Bronchial epithelial cell (primary cell): ENCODE measurements at places on chromosomes 7 and 10.

DNA sequence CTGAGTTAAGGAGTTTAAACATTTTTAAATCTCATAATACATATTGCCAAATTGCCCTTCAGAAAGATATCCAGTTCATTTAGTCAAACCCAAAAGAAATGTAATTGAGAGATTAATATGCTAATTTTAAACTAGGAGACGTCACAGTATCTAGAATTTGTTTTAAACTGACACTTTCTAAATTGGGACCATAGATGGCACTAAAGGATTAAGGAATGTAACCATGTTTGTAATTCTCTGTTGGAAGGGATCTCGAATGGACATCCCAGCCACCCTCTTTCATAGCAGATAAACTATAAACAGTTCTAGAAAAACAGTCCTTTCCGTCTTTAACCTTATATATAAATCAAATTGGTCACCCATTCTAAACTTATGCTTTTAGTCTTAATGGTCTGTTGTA, 30.0 kb upstream of the SAMD9L start:
- peak; percentile 42 for DNase-seq

DNA sequence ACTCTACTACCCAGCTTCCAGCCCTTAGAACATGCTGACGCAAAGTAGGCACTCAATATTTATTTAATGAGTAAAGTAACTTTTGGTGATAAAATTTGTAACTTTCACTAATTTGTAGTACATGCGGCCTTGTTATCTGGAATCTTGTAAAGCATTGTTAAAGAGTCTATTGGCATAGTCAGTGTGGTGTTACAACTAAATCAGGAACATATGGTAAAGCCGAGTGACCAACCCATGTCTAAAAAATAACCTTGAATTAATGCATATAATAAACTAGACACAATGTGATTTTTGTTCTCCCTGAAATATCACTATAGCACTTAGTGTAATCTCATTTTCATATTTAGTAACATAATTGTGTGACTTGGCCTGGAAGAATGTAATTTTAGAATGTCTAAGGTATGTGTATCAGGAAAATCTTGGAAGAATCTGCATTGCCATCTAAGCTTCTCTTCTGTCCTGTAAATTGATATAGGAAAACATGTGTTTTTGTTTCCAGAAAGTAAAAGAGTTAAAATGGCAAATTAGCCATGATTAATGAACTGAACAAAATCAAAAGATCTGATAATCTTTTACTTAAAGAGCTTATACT, 256.7 kb upstream of the GNAI1 start:
- no peak for DNase-seq

DNA sequence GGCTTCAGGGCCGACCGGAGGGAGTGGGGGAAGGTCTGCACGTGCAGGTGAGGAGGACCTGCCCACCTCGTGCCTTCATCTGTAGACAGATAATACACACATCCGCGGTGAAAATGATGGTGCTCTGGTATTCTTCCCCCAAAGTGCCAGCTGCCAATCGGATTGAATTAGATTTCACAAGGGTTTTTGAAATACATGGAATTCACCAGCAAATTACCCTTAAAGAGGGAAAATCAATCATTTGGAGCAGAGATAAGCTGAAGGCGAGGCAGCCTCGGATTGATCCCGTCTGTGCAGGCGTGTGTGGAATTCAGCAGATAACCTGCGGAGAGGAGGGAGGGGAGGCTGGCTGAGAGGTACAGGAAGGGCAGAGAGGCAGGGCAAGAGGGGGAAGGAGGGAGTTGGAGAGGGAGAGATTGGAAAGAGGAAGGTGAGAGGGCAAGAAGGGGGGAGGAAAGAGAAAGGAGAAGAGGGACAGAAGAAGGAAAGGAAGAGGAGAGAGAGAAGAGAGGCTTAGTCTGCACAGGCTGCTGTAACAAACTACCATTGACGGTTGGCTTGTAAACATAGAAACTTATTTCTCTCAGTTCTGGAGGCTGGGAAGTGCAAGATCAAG, 84.2 kb downstream of the C10orf105 start:
- no peak for DNase-seq

GRCh38 chr7:1973321-1974251, 259.2 kb downstream of the MAD1L1 start:
- DNase-seq, result no peak

- DNase-seq, result no peak
Observed at GRCh38 chr7:113282875-113283274, 164.5 kb upstream of the SMIM30 start.

DNA sequence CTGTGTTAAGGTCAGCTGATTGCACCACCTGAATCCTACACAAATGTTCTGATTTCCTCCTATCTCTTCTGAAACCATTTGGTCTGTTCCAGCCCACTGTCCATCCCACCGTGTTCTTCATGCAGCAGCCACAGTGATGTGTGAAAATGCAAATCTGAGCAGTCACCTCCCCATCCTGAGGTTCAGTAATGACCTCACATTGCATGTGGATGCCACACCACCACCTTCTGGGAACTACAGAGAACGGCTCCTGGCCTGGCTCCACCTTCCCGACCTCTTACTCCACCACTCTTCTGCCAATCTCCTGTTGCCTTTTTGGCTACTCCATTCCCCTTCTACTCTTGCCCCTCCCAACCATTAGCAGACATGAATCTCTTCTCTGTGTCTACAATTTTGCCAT, 244.4 kb downstream of the TNS3 start:
- peak; percentile 54 for DNase-seq

DNA sequence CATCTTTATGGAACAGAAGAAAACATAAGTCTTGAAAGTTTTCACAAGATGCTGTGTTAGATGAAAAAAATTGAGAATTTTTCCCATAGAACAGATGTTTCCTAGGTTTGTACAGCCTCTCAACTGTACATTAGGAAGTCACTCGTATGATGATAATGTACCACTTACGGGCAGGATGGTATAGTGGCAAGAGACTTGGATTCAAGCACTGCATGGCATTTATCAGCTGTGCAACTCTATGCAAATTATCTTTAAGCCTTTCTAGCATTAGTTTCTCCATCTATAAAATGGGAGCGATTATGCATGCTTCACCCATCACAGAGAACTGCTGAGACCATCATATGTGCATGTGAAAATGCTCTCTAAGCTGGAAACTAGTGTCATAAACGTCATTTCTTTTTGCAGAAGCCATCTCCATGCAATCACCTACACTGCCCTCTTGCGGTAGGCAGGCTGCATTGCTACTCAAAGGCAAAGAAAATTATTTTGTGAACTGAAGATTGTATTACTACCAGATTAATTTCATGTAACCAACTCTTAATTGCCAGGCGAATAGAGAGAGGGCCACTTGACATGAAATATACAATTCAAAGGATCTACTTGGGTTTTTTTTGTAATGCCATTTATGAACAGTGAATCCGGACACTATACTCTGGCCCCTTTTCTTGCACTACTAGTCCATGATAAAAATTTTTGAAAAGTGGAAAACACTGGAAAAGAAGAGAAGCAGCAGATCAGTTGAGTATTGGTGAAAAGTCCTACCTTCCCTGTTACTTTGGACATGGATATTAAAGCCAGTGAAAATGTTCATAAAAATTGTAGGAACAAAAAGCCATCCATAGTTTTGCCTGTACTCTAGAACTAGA, 102.3 kb downstream of the JAZF1 start:
- peak; percentile 44 for DNase-seq
